ENCODE measurements at places on chromosomes 2 and 18.
A peak's percentile ranks its signal among the peaks of the same experiment; 100 is the strongest.

DNA sequence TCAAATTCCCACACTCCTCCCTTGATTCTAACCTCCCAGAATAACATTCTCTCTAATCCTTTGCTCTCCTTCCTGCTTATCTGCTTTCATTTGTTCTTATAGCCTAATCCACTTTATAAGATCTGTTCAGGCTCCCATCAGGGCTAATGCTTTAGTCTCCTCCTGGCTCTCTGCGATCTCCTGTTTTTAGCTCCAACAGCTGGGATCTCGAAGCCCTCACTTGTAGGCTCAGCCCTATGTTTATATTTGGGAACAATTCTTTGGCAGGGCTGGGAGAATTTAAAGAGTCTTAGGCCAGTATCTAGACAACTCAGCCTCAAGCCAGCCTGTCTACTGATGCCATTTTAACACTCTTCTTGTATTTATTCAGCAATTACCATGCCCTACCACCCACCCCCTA is 27.2 kb upstream of the RAPH1 start:
- no peak for DNase-seq

- DNase-seq = no peak
Observed at GRCh38 chr2:16475586-16475985, 190.0 kb downstream of the CYRIA start.

DNA sequence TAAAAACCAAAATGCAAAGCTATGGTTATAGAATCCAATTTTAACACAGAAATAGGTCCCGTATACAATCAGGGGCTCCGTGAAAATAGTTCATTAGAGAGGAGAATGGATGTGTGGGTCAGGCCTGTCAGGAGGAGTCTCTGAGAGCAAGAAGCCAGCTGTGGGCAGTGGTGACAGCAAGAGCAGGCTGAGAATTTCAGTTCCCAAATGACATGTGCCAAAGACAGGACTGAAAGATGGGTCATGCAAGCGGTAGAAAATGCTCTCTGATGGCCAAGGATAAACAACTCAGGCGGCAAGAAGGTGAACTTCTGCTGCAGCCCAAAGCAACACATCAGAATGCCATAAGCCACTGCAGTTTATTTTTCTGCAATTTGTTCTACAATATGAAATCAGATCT is 100.4 kb downstream of the CCDC141 start:
- DNase-seq = no peak

DNA sequence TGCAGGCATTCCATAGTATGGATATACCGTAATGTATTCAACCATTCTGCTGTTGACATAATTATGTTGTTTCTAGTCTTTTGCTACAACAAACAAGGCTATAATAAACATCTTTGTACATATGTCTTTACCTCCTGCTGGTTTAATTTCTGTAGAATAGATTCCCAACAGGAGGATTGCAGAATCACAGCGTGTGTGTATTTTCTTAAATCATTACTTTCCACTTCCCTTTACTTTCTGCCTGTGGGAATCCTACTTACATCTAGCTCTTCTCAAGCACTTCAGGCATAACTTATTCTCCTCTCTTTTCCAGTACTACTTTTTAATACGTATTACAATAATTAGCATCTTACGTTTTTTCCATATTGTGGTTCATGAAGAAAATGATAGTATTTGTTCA is 13.0 kb upstream of the RIOK3 start:
- peak; percentile 53 for DNase-seq

DNA sequence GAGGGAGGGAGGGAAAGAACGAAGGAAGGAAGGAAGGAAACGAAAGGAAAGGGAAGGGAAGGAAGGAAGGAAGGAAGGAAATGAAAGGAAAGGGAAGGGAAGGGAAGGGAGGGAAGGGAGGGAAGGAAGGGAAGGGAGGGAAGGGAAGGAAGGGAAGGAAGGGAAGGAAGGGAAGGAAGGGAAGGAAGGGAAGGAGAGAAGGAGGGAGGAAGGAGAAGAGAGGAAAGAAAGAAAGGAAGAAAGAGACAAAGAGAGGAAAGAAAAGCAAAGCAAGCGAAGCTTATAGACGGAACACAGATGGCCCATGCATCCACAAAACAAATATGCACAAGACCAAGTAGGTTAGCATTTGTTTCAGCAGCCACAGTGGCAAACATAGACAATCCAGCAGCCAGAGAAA is 20.4 kb upstream of the GALNT3 start:
- DNase-seq = no peak

DNA sequence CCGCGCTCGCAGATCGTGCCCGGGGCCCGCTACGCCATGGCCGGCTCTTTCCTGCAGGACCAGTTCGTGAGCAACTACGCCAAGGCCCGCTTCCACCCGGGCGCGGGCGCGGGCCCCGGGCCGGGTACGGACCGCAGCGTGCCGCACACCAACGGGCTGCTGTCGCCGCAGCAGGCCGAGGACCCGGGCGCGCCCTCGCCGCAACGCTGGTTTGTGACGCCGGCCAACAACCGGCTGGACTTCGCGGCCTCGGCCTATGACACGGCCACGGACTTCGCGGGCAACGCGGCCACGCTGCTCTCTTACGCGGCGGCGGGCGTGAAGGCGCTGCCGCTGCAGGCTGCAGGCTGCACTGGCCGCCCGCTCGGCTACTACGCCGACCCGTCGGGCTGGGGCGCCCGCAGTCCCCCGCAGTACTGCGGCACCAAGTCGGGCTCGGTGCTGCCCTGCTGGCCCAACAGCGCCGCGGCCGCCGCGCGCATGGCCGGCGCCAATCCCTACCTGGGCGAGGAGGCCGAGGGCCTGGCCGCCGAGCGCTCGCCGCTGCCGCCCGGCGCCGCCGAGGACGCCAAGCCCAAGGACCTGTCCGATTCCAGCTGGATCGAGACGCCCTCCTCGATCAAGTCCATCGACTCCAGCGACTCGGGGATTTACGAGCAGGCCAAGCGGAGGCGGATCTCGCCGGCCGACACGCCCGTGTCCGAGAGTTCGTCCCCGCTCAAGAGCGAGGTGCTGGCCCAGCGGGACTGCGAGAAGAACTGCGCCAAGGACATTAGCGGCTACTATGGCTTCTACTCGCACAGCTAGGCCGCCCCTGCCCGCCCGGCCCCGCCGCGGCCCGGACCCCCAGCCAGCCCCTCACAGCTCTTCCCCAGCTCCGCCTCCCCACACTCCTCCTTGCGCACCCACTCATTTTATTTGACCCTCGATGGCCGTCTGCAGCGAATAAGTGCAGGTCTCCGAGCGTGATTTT is 7.6 kb downstream of the TBR1 start:
- peak; percentile 57 for DNase-seq

DNA sequence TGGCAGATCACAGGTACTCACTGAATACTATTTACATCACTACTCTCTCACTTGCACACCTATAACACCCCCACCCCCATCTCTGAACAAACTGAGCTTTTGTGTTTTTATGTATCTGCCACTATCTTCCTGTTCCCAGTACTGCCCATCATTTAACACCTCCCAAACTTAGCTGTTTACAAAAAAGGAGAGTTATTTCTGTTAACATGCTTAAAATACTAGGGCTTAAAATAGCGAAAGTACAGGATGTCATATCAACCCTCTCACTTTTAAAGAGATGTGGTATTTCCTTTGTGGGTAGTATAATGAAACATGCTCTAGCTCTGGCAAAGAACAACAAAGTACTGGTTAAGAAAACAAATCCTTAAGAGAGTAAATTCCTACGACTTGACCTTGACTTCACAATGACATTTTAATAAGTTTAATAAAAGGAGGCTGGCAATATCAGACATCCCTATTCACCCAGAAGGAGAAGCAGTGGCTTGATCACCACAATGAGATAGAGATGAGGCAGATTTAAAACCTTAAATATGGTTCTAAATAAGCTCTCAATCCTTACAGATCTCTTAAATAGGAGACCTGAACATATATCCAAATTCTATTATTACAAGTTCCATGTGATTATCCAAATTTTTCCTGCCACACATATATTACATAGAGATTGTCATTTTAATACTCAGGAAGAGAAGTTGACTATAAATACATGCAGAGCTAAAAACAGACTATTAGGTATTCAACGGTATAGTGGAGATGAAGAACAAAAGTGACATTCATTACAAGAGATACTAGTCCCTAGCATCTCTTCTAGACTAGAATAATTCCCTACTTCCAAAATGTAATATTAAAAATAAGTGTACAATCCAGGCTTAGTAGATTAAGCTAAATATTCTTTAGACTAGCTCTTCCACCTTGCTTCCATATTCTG is 36.9 kb downstream of the TRAK2 start:
- DNase-seq = no peak

DNA sequence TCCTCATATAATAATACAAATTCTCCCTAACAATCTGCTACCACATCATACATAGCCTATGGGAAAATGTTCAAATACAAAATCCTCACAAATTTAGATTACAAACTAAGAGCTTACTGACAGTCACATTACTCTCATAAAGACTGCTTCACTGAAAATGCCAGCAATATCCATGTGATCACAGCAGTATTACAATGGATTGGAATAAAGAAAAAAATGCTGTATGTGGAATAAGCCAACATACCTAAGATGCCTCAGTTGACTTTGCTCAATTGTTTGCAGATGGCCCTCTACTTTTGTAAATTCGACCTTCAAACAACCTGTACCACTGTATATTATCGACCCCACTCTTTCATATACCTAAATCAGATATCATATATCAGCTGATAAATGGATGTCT is 88.7 kb downstream of the DYM start:
- DNase-seq = no peak

GRCh38 chr2:217289177-217289906 is 429.5 kb upstream of the TNP1 start:
- no peak for DNase-seq

DNA sequence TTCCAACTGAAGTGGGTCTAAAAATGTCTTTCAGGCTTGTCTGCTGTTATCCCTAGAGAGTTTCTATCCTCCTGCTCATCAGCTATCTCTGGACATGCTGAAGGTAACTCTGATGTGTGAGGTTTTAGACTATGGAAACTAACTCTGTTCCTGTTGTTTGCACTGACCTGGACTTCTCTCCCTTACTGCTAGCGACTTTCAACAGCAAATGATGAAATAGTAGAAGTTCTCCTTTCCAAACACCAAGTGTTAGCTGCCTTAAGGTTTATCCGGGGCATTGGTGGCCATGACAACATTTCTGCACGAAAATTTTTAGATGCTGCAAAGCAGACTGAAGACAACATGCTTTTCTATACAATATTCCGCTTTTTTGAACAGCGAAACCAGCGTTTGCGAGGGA is 26.9 kb downstream of the RMC1 start:
- DNase-seq = peak; percentile 66

GRCh38 chr18:26549263-26550094 is 1.1 kb upstream of the KCTD1 start:
- peak; percentile 49 for DNase-seq

DNA sequence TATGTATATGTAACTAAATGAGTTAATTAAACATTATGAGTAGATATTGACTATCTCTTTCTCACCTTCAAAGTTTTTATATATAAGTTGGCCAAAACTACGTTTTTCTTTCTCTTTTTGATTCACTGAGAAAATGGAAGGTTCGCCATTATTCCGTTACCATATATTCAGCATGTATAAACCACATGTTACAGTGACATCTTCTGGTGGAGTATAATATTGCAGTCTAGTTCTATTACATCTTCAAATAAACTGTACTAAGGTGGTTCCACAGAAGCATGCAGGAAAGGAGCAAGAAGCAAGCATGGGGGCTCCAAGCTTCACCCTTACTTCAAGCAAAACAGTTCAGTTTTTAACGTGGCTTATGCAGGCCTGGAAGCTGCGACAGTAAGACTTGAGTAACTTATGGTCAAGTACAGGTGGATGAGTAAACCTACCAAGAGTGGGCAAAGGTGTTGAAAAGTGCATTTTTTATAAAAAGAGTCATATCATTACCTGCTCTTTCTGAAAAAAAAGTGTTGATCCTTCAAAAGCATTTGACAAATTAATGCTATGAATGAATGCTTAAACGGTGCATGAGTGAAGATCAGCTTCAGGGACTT is 129.8 kb upstream of the RAB6C start:
- peak; percentile 59 for DNase-seq

DNA sequence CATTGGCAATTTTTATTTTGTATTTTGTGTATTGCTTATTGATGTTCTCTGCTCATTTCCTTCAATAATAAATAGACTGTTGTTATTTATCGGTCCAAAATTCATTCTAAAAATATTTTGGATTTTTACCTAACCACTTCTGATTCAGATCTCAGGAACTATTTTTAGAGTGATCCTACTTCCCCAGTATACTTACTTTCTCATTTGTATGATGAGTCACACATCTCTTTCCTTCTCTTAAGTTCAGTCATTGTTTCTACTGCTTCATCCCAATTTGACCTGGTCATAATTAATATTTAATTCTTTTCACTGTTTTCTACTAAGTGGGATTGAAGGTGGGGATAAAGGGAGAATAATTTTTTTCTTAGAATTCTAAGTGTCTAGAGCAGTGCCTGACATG is 75.1 kb downstream of the AGPS start:
- no peak for DNase-seq

GRCh38 chr18:48855422-48856377 is 95.1 kb downstream of the SMAD7 start:
- DNase-seq = peak; percentile 63

DNA sequence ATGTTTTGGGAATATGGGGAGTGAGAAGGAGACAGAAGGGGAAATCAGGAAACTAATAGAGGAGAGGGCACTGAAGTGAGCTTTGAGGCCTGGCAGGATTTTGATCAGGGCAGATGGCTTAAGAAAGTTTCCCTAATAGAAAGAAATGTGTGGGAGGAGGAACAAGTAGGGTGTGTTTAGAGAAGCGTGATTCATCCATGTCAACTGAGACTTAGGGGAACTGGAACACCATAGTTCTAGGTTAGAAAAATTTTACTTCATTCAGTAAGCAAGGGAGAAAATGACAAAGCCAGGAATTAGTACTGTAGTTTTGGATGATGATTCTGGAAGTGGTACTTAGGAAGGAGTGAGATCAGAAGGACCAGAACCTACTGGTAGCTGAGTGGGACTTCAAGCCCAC is 296.0 kb downstream of the PLCL1 start:
- DNase-seq = peak; percentile 89

GRCh38 chr2:65465124-65465523 is 32.7 kb upstream of the SPRED2 start:
- DNase-seq = no peak

GRCh38 chr2:227719641-227720040 is 1.8 kb upstream of the SLC19A3 start:
- DNase-seq = no peak

DNA sequence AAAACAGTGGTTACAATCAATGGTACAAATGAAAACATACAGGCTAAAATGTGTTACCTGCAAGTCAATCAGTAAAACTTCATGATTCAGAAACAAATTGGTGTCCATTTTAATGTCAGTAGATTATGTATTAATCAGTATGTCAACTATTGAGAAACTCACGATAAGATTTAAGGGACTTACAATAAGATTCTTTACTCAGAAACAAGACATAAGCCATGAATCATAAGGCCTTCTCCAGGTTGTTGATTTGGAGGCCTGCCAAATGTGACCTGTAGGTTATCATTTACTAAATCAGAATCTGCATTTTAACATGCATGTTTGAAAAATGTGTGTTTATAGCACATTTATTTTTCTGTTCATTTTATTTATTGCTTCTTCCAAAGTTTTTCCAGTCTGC is 623.1 kb downstream of the CCDC85A start:
- no peak for DNase-seq
